ENCODE measurements at places on chromosomes 5 and 9. TPM values are rescaled to one million over a fixed set of nuclear protein-coding genes. Genes with fewer than 3 reads are reported as not detected.

SLC6A3 gene
- not detected for total RNA-seq

SETD9 gene
- total RNA-seq = 8.1 TPM

PCDHGB5 gene
- total RNA-seq = 17.5 TPM

MEGF10 gene
- total RNA-seq = not detected

SH3TC2 gene
- total RNA-seq = 7.9 TPM

Measured in IMR-90 (cell line).